ENCODE measurements at places on chromosomes 13 and 19.

GRCh38 chr13:49985129-49985528, 11.7 kb upstream of the TRIM13 start:
- no peak for DNase-seq

- no peak for DNase-seq
Observed at GRCh38 chr19:51123802-51124201, 904 bp upstream of the SIGLEC9 start.

DNA sequence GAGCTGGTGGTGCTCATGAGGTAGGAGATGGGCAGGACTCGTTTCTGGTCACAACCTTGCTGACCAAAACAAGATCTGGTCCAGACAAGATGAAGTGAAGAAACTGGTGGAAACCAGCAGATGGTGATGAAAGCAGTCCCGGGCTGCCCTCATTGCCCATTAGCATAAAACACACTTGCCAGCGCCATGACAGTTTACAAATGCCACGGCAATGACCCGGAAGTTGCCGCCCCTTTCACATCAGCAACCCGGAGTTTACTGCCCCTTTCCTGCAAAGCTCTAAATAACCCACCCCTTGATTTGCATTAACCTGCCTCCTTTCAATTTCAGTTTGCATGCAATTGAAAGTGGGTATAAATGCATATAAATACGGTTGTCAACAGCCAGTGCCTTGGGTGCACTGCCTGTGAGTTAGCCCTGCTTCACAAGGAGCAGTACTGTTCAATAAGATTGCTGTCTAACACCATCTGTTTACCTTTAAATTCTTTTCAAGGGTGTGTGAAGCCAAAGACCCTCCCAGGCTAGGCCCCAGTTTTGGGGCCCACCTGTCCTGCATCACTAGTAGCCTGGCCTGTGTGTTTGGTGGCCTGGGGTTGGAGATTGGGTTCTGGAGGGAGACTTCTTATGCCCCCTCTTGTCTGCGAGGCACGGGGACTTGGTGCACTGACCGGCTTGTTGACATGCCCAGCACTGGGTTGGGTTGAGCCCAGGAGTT, 38.8 kb downstream of the CHST8 start:
- no peak for DNase-seq

DNA sequence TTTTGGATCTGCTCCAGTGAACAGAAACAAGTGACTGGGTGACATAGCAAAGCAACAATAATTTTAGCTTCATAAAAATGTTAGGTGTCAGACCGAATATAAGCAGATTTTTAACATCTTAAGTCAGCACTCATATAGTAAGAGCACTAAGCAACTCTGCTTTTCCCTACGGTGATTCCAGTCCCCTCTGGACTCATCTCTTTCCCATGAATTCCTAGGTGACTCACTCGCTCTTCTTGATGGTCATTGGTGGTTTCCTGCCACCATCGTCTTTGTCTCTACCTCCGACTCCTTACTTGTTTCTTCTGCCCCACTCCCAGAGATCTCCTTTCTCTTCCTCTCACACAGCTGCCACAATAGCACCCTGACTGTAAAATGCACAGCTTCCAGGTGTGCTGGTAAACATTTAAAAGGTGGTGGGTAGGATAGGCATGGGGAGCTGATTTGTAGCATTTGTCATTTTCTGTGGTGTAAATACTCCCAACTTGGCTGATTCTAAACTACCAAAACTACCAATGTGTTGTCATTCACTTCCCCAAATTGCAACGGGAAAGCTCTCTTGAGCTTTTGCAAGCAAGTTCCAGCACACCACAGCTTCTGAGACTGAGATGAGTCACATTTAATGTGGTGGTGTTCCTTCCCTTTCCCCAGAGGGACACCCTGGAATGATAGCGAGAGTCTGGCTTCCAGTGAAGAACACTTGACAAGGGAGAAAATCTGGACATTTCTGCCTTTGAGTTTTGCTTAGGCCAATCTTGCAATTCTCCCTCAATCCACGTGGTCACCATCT, 42.8 kb upstream of the CLDN10 start:
- no peak for DNase-seq

- DNase-seq, result peak; percentile 12
Observed at GRCh38 chr19:57099199-57099661, 20.6 kb upstream of the USP29 start.

DNA sequence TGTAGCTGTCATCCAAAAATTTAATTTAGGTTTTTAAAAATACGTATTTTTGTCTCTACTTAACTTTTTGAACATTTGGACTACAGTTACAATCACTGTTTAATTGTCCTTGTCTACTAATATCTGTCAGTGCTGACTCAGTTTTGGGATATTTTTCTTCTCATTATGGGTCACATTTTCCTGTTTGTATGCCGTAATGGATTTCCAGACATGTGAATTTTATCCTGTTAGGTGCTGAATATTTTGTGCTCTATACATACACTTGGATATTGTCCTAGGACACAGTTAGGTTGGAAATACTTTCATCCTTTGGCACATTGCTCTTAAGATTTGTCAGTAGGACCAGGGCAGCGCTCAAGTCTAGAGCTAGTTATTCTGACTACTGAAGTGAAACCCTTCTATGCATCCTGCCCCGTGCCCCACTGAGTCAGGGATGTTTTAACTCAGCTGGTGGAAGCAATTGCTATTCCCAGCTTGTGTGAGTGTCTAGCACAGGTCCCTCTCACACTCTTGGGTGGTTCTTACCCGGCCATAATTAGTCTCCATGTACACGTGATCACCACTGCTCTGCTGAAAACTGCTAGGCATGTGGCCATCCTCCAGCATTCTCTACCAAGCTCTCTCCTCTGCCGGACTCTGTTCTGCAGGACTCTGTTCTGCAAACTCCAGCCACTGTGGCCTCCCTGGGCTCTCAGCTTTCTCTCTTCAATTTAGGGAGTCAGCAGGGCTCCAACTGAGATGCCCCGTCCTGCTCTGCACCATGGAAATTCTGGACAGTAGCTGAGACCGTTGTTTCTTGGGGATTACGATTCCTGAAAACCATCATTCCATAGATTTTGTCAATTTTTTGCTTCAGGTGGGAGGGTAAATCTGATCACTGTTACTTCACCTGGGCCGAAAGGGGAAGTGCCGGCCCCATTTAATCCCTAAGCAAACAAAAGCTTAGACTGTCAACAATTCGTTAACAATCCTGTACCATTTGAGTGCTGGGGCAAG, 11.1 kb downstream of the PROZ start:
- DNase-seq, result no peak

- no peak for DNase-seq
Observed at GRCh38 chr13:51041126-51041525, 69.9 kb downstream of the C13orf42 start.

GRCh38 chr13:113297370-113298042, 467 bp downstream of the LAMP1 start:
- peak; percentile 26 for DNase-seq

DNA sequence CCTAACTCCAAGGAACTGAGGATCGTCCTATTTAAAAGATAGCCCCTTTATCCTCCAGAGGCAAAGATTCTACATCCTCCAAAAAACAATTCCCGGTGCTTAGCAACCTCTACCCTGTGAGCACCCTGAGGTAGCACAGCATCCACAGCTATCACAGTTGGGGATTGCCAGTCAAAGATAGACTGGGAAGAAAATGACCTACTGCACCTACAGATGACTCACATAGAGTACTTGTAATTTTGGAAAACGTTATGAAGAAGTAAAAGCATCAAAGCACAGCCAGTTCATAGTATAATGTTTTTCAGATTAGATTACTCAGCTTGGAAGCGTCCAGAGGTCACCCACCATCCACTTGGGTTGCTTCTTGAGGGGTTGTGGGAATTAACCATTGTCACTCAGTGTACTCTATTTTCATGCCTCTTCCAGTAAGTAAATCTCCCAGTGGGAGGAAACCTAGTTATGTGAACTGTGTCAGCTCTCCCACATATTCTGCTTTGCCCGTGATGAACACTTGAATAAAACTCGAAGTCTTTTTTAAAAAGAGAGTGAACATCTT, 8.9 kb upstream of the FAM124A start:
- no peak for DNase-seq

DNA sequence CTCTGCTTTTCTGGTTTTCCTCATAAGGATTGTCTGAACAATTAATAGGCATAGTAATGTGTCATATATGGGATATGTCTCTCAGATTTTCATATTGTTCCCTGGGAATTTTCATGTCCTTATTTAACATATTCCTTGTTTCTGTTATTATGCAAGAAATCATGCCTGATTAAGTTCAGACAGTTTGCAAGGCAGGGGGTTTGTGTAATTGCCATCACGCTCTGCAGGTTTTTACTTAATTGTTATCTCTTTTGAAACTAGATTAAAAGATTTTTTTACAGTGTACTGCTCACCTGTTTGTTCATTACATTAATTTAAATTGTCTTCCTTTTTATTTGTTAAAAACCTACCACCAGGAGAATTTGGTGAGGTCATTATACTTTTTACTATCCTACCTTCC, 1253.2 kb upstream of the PRR20A start:
- no peak for DNase-seq

- DNase-seq, result no peak
Observed at GRCh38 chr13:102040812-102041211, 361.0 kb downstream of the FGF14 start.

DNA sequence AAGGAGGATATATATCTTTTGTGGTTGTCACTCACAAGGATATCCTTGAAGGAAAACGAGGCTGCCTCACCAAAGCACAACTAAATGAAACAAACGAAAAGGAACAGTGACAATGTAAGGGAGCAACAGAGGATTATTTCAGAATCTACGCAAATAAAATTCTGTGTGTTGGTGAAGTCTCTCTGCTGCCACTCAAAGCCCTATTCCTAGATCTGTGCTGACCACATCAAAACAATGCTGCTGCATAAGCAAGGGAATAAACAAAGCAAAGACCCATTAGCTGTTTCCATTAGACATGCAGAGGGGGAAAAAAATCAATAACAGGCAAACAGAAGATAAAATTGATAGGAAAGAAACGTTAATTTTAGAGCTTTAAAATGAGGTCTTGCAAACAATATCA, 204.4 kb downstream of the MZT1 start:
- no peak for DNase-seq

- no peak for DNase-seq
Observed at GRCh38 chr13:27421101-27421871, 3.1 kb upstream of the GTF3A start.

- no peak for DNase-seq
Observed at GRCh38 chr19:4580021-4580901, 20.8 kb upstream of the SEMA6B start.

DNA sequence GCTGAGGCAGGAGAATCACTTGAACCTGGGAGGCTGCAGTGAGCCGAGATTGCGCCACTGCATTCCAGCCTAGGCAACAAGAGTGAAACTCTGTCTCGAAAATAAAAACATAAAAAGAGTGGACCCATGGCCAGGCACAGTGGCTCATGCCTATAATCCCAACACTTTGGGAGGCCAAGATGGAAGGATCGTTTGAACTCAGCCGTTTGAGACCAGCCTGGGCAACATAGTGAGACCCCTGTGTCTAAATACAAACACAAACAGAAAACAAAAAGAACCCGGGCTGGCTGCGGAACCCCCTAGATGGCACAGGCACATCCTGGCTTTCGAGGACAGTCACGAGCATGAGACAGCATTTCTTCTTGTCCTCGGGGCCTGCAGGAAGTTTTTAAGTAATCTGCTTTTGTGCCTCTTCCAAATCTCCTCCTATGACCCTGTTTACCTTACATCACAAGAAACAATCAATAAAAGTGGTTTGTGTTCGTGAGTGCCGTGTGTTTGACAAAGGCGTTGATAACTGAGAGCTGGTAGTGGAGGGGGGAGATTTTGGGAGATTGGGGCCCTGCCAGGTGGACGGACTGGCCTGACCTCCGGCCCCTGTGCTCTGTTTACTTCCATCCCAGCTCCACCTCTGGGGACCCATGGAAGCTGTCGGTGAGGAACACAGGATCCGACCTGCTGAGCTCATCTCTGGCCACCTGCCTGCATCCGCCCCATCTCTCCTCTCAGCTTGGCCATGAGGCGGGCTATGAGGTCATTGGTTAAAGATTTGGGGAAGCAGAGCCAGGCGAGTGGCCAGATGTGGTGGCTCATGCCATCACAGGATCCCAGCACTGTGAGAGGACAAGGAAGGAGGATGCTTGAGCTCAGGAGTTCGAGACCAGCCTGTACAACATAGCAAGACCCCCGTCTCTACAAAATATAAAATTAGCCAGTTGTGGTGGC, 5.9 kb upstream of the GDF15 start:
- no peak for DNase-seq

- DNase-seq, result no peak
Observed at GRCh38 chr19:30670562-30671366, 298.6 kb downstream of the ZNF536 start.

- DNase-seq, result no peak
Observed at GRCh38 chr19:34409189-34410164, 5.3 kb downstream of the PDCD2L start.

DNA sequence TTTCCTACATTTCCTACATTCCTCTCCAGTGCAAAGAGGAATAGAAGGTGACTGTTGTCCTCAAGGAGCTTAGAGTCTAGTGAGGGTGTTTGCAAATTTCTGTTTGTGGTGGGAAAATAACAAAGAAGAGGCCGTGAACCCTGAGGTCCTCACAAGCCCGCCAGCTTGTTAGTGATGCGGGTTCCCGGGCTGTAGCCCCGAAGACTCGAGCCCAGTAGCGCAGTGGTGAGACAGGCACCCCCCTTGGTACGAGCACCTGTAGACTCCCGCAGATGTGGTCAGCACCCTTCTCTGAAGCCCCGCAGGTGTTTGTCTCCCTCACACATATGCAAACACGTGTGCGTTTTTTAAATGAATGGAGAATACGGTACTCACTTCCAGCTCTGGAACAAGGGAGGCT, 26.5 kb upstream of the SPACA7 start:
- no peak for DNase-seq

- no peak for DNase-seq
Observed at GRCh38 chr13:29743201-29743786, 107.1 kb downstream of the UBL3 start.

- DNase-seq, result no peak
Observed at GRCh38 chr13:23440821-23441618, 7.5 kb upstream of the SACS start.

DNA sequence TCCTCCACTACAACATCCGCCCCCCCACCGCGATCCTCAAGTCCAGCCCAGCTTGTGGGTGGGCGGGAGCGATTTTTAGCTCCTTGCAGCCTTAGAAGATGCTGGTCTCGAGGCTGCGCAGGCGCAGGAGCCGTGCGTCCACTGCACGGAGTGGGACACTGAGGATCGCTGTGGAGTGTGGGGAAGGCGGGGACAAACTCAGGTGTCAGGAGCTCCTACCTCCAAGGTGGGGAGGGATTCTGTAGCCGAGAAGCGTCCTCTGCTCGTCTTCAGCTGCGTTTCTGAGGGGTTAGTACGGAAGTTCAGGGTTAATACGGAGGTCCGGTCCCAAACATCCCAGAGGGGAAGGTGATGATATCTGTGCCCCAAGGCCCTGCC, at the start of gene RTBDN:
TSS of gene RTBDN (minus strand) at position 14 of the 378 bp plus-strand sequence. CDS start 4,600 bp downstream, outside the sequence.
- no peak for DNase-seq

- no peak for DNase-seq
Observed at GRCh38 chr13:49287995-49288394, 40.3 kb downstream of the CDADC1 start.

GRCh38 chr13:47332149-47332548, 435.3 kb upstream of the HTR2A start:
- DNase-seq, result no peak

- DNase-seq, result no peak
Observed at GRCh38 chr19:2983351-2984214, 6.2 kb downstream of the TLE6 start.

- DNase-seq, result peak; percentile 56
Observed at GRCh38 chr19:5031231-5032100, 62.6 kb downstream of the KDM4B start.

Data from stimulated activated CD8-positive, alpha-beta memory T cell treated with anti-CD3 and anti-CD28 coated beads, Interleukin-4, amount 100 ng/mL, for 1 hour (primary cell).